ENCODE measurements at places on chromosomes 3 and 15.
A peak's percentile ranks its signal among the peaks of the same experiment; 100 is the strongest.

DNA sequence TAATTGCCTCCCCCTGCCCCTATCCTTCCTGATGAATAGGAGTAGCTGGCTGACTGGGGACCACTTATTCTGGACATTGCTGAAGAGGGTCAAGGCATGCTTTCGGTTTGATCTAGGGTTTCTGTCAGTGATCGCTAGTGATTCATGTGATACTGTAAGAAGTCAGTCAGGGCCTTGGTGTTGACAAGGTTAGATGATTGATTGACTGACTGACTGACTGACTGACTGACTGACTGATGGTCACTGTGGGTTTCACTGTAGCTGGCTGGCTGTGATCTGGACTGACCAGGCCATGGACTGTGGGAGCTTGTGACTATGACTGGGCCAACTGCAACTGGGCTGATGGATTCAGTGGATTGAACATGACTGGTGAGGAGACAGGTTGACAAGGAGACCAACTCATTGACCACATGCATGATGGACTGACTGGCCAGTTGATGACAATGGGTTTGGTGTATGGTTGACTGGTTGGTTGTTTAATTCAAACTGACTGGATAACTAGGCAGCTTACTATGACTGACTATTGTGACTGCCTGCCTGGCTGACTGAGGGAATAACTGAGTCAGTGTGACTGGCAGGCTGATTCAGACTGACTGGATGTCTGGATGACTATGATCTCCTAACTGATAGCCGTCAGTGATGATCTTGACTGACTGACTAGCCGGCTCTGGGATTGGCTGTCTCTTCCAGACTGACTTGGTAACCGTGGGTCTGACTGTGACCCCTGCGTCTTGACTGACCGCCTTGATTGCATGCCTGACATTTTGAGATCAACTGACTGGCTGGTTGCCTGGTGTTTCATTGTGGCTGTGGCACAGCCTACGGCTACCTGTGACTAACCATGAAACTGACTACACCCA is 509.9 kb downstream of the SHQ1 start:
- no peak for DNase-seq

- no peak for DNase-seq
These were observed 50.8 kb upstream of the CTNNB1 start for GRCh38 chr3:41148478-41148877.

DNA sequence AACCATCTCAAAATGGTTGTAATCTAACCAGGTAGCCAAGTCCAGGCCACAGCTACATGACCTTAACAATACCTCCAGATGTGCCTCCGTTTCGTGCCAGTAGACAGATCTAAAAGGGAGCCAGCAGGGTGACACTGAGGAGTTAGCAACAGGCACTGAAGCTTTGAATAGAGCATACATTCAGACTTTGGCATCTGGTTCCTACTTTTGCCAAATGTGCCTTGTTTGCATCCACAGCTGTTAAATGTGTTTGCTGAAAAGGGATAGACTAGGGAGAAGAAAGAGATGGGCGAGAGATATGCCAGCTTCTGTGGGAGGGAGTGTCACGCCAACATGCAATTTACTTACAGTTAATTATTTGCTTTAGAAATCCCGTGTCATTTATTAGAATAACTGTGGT is 1433.9 kb upstream of the CADM2 start:
- DNase-seq: no peak

DNA sequence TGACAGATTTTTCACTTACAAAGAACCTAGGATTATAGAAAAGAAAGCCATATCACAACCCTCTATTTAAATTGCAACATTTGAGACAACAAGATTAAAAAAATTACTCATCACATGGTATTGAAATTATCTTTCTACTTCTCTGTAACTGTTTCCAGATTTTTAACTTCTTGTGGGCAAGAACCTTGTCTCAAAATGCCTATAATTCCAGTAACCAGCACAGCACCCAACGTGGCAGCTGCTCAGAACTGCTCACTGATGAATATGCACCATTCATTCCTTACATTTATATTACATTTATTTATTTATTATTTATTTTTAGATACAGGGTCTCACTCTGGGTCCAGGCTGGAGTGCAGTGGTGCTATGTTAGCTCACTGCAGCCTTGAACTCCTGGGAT is 216.1 kb downstream of the THRB start:
- DNase-seq: no peak

DNA sequence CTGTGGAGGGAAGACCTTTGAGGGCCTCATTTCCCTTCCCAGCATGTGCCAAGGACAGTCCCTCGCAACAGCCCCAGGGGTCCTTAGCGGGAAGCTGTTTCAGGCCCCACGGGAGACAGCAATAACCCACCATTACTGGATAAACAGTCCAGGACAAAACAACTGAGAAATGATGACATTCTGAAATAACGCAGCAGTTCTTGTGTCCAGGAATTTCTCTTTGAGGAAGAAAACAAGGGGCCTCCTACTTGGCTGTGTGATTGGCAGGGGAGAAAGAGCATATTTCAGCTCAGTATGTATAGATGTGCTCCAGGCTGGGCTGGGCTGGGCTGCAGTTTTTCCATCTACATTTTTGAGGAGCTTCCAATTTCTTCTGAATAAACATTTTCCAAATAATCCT is 82.2 kb upstream of the THBS1 start:
- DNase-seq: no peak

DNA sequence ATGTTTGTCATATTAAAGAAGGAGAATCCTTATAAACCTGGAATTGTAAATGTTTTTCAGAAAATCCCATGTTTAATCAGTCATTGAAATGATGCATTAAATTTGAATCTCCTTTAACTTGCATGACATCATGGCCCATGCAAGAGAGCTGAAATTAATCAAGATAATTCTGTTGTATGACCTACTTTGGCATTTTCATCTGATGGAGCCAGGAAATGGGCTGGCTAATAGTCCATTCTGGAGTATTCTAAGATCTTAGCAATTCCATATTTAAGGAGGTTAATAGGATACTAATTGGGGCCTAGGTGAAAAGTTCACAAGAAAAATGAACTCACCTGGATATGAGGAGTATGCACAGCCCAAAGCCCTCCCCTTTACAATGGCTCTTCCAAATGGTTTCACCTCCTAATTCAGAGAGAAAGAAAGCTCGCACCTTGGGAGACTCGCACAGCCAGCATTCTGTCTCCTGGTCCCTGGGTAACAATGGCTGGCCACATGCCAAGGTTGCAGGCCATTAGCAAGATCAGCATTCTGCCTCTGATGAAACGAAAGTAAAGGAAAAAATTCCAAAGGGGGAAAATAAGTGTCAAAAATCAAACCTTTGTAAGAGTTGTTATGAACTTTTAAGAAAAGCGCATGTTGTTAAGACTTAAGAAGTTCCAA is 786.4 kb downstream of the MCTP2 start:
- DNase-seq: no peak

DNA sequence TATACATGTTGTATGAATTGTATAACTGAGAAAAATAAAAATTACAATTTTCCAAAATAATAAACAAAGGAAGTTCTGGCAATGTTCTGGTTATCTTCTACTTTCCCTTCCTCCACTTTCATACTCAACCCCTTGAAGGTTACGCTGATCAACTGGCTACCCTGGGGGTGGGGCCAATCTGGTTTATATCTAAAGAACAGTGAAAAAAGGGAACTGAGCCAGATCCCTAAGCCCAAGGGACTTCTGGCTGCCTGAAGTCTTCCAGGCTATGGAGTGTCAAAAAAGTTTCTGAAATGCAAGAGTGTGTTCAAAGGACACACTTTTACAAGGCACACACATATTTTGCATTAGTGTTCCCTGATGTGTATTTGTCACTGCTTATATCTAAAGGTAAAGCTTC is 591.9 kb downstream of the ROBO1 start:
- no peak for DNase-seq

GRCh38 chr3:134073583-134073945 is 43.8 kb upstream of the SLCO2A1 start:
- DNase-seq: no peak

GRCh38 chr15:59268852-59269407 is 62.3 kb downstream of the LDHAL6B start:
- DNase-seq: no peak

GRCh38 chr15:91271565-91272153 is 171.6 kb downstream of the SV2B start:
- DNase-seq: peak; percentile 77

DNA sequence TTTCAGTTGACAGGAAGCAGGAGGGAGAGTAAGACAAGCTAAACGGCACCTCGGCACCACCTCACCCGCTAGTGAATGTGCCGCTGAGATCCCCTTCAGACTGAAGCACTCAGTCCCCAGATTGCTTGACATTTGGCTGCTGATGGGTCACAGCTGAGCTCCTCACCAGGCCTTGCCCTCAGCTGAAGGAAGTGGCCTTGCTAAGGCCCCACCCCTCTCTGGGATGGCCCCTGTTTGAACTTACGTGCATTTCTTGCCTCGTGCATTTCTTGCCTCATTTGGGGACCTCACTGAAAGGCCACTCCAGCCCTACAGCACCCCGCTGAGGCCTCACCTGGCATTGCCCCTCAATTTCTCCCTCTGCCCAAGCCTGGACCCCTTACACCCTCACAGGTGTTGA is 39.8 kb downstream of the EOGT start:
- peak; percentile 42 for DNase-seq

DNA sequence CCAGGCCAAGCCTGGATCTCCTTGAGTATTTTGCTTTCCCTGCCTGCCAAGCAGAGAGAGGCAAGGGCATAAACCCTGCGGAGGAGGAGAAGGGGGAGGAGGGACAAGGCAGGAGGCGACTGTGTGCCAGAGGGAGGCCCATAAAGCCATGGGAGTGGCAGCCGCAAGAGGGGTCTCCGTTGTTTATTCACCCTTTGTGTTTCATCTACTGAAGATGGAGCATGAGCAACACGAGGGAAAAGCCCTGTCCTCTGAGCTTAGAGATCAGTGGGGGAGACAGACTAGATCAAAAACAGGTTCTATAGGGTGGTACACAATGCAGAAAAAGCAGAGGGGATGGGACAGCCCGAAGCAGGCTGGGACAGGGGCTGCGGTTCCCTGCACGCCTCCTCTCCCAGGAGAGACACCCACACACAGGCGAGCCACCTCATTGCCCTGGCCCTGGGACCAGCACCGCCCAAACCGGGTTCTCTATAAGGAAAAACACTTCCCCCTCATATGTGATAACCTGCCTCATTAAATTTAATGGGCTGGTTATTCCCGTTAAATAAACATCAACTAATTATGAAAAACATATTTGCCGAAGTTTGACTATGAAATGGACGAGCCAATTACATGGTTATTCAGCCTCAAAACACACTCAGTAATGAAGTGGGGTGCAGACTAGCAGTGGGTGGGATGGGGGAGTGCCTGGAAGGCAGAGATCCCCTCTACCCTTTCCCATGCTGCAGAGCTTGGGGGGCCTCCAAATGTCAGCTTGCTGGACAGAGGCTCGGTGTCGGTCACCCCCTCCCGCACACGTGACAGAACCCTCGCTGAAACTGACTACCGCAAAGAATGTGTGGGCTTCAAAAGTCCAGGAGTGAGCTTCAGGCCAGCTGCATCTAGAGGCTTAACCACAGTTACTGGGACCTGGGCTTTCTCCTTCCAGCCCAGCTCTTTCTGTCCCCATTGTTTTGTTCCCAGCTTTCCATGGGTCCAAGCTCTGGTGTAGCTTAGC is 14.2 kb upstream of the PLXNA1 start:
- DNase-seq: no peak

DNA sequence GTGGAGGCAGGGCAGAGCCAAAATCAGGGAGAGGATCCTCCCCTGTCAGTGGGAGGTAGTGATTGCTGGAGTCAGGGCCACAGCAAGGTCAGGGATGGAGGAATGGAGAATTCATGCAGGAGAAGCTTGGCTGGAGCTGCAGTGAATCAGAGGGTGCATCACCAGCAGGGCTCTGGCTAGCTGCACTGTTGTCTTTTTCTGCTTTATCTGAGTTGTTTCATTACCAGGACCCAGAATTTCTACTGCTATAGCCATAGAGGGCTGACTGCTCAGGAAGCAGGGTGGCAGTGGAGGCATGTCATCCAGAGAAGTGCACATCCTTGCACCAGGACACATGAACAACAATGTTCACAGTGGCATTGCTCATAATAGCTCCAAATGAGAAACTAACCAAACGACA is 113.5 kb upstream of the GALNT15 start:
- no peak for DNase-seq

- no peak for DNase-seq
These were observed 7.2 kb downstream of the CCDC80 start for GRCh38 chr3:112633757-112634156.

DNA sequence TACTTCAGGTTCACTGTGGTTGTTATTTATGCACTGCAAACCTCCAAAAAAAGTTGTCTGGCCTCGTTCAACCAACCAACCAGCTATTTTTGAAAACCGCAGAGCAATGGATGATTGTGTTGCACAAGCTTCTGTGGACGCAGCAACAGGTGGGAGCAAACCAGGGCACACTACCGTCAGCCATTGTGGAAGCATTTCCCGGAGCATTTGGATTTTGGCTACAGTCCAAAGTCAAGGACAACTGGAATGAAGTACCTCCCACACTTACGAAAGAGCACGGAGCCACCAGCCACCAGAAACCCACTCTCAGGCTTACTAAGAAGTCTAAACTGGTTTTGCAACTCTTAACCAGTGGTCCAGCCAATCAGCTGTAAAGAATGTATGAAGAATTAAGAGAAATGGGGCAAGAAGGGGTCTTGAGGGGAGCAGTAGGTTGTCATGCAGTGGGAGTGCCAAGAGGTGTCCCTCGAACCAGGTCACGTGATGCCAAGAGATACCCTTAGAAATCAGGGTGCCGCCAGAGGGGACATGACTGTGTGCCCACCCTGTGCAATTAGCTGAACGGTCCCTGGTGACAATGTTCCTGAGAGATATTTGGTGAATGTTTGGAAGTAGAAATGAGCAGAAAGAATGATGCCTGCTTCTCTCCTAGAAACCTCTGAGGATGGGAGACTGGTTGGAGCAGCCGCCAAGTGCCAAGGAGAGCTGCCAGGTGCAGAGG is 68.9 kb upstream of the PCSK6 start:
- DNase-seq: no peak

DNA sequence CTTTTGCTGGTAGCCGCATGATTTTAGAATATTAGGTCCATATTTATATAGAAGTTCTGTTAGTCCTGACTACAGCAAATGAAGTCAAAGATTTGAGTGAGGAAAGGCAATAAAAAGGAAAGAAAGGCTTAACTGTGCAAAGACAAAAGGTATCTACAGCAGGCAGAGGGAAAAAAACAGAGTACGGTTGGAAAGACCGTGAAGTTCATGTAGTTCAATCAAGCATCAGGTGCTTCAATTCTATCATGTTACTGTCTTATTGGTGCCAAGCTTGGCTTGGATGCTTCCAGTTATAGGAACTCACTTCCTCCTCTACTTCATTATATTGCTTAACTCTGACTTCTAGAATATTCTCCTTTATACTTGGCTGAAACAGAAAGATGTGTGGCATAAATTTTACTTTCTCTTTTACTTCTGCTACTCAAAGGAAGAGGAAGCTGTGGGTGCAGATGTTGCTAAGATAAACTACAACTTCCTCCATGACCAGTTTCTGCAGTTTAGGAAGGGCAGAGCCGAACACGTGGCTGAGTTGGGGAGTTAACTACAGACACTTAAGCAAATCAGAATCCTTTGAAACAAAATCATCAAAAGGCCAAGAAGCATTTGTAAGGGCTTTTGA is 72.6 kb upstream of the ZBED2 start:
- peak; percentile 97 for DNase-seq

- DNase-seq: no peak
These were observed 75.5 kb downstream of the PEX5L start for GRCh38 chr3:179961071-179961702.

GRCh38 chr3:125067225-125067624 is 11.4 kb upstream of the HEG1 start:
- no peak for DNase-seq

GRCh38 chr3:58478781-58479180 is 13.1 kb upstream of the KCTD6 start:
- peak; percentile 54 for DNase-seq

- no peak for DNase-seq
These were observed 105.3 kb downstream of the THRB start for GRCh38 chr3:24389108-24390090.

Measured in inflammatory macrophage (primary cell).